Inflammatory macrophage treated with lipopolysaccharide for 4 hours (primary cell): ENCODE measurements at places on chromosomes 7 and 10.

DNA sequence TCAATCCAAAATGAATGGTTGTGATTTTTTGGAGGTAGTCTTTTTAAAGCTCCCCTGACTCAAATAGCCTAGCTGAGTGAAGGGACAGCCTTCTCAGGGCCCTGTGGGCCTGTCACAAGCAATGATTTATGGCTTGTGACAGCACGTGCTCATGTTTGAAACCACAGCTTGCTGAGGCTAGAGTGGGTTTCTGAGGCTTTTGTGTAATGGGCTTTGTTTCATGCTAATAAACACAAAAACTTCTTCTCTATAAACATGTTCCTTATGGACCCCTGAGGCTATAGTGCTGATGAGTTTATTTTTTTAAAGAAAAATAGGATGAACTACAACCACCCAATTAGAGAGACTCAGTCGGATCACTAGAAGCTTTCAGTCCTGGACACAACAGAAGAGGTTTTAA is 36.1 kb upstream of the BET1 start:
- DNase-seq = no peak

- no peak for DNase-seq
Observed at GRCh38 chr7:46554688-46555422, 633.8 kb upstream of the IGFBP3 start.

- DNase-seq = no peak
Observed at GRCh38 chr10:18144928-18145327, 4.7 kb downstream of the CACNB2 start.

DNA sequence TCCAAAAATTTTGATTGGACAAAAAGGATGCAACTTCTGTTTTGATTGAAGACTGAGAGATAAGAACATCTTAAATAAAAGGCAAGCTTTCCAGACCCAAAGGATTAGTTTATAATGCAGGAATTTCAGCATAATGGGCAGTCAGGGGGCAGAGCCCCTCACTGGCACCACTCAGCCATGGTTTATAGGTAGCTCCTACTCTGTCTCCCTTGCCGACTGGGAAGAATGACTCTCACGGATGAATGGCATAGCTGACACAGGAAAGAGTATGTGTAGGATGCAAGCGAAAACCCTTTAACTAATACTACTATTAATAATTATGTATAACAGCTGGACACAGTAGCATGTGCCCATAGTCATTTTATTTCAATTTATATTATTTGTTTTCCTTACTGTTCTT is 53.3 kb downstream of the GALNT11 start:
- DNase-seq = no peak

GRCh38 chr7:39027491-39027890 is 49.8 kb downstream of the POU6F2 start:
- no peak for DNase-seq

DNA sequence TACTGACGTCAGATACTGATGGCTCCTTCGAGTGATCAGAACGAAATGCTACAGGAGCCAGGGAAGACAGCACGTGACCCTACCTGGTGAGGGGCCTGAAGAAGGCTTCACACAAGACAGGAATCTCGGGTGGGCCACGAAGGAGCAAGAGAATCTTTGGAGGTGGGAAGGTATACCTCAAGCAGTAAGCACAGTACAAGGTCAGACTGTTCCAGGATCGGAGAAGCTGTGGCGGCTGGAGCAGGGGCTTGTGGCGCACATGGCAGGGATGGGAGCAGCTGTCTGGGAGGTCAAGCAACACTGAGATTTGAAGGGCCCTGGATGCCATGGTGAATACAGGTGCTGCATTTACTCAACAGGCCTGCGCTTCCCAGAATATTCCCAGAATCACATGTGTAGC is 45.4 kb downstream of the C10orf143 start:
- no peak for DNase-seq

DNA sequence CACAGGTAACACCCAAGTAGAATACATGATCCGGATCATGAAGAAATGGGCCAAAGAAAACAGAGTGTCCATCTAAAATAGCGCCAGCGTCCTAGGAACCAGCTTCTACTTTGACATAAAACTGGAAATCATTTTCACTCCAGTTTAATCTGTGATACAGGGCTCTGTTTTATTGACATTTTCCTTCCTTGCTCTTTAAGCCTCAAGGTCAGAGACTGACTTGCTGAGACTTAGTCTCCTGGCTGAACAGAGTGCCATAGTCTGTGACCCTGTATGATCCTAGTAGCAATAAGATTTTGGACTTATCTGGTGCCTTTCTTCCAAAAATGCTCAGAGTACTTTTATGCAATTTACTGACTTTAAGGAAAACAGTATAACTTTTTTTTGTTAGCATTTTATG is 41.7 kb upstream of the UBN2 start:
- no peak for DNase-seq

DNA sequence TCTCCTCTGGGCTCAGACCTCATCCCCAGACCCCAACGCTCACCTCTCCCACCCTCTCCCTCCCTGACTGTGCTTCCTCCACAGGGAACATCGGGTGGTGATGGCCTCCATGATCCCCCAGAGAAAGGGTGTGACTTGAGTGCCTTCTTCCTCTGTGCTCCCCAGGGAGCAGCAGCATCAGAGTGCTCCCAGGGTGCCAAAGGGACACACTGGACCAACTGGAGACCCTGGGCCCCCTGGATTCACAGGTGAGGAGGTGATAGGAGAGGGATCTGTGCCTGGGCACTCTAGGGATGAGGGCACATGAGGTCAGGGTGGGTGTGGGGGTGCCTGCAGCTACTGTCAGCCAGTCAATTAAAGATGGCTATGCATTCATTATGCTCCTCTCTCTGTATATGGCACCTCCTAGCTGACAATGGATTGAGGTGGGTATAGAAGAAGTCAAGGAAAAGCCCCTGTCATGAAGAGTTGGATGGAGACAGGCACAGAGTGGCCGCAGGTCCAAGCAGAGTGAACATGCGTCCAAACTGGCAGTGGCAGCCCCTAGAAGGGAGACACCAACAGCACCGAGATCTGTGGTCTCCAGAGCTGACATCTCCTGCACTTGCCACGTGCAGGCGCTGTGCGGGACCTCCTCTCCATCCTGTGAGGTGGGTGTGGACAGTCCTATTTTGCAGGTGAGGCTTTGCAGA is 15.5 kb upstream of the VOPP1 start:
- no peak for DNase-seq

DNA sequence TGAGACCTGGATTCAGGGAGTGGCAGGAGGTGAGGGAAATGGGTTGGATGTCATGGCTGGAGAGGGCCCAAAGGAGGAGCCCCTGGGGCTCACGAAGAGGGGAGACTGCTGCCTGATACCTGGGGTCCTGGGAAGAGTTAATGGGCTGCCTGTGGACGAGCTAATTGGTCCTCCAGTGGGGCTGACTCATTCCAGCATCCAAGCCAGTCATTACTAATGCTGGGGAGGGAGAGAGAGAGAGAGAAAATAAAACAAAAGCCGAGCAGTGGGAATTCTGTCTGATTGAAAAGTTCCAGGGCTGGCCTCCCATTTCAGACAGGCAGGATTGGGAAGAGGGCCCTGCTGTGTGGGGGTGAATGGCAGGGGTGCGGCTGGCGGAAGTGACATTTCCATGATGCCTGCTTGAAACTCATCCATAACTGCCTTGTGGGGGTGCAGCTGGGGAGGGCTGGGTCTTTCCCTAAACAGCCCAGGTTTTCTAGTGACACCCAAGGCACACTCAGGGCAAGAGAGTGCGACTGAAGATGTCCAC is 297.8 kb downstream of the RPS24 start:
- DNase-seq = no peak

DNA sequence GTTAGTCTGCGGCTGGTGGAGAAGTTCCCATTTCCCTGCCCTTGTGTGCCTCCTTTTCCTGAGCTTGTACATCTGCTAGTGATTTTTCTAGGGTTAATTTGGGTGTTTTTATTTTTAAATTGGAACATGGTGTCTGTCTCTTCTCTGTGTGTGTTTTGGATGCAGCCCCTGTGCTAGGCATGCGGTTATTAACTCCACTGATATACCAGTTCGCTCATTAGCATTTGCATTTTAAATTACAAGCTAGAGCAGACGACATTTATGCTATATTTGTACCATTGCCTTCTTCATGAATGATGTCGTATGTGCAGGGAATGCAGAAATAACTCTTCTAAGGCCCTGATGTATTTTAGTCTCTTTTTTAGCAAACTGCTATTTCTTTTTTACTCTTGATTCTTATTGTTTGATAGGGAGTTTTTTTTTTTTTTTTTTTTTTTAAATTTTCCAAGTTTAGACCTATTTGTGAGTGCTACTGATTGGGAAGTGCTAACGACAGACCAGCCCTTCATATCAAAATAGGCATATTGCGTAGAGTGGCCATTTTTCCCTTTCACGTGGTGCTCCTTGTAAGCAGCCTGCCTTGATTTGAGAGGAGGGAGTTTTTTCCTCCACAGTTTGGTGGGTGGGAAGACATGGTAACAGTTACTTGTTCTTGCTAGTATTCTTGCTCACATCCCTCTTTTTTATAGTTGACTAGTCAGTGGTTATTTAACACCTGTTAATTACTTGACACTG is 89.6 kb downstream of the LRRC4 start:
- DNase-seq = no peak

DNA sequence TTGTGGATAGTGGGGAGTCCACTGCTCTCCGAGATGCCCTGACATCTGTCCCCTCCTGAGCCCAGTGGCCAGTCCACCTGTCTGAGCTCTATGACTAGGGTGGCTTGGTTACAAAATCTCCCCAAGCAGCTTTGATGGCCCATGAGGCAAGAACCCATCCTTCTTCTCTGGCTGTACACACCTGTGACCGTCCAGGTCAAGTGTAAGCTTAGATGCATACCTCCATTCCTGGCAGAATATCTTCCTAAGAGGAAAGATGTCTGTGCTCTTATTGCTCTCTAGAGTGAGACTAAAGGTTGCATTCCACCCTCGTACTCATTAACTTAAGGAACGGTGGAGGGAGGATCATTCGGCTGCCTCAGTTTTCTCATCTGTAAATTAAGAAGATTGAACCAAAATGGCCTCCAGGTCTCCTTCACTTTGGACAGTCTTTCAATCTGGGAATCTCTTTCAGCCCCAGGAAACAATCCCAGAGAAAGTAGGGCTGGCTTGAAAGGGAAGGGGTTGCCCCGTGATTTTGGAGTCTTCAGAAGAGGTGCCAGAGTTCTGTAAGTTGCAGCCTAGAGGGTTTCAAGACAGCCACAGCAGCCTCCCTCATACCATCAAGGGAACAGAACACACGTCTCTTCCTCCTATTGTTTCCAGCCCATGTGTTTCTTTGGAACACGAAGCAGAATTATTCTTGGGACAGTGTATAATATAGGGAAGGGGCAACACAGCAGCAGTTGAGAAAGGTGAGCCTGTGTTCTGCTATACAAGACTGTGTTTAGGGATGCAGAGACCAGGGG is 5.5 kb downstream of the HOXA4 start:
- DNase-seq = no peak

DNA sequence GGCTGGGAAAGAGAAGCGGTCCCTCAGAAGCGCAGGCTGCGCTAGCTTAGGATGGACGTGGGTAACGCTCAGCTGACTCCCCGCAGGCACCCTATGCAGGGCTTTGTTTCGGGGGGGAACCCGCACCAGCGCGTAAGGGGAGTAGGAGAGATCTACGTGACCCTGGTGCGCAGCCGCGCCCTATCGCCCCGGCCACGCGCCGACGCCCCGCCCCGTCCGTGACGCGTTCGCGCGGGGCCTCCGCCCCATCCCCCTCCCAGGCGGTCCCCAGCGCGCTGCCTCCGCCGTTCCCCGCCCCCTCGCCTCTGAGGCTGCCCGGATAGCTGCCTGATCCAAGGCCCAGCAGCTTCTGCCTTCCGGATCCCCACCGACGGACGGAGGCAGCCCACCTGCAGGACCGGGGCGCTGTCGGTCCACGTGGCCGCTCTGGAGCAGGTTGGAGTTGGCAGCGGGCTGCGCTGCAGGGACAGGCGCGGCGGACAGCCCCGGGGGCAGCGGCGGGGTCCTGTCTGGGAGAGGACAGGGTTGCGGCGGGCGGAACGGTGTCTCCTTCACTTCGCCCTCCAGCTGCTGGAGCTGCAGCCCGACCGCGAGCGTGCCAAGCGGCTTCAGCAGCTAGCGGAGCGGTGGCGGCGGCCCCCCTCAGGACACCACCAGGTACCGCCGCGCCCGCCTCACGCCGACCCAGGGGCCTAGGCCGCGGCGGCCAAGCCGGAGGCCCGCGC is at the start of gene VDAC2:
Gene VDAC2, plus strand, starts transcription at position 515 of the 725 bp plus-strand sequence. CDS start 363 bp downstream, outside the sequence.
- peak; percentile 89 for DNase-seq

DNA sequence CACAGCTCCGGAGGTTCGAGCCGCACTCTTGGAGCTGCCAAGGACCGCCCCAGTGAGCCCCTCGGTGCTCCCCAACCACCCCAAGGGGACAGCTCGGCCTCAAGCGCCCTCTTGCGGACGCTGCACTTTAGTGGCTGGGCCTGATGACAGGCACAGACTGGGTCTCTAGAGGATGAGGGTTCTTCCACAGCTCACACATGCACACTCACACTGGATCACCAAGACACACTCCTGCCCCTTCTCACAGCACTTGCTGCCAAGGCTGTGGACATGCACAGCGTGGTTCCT is 2.1 kb downstream of the RET start:
- peak; percentile 14 for DNase-seq

GRCh38 chr7:69166979-69167516 is 431.2 kb upstream of the AUTS2 start:
- DNase-seq = no peak

DNA sequence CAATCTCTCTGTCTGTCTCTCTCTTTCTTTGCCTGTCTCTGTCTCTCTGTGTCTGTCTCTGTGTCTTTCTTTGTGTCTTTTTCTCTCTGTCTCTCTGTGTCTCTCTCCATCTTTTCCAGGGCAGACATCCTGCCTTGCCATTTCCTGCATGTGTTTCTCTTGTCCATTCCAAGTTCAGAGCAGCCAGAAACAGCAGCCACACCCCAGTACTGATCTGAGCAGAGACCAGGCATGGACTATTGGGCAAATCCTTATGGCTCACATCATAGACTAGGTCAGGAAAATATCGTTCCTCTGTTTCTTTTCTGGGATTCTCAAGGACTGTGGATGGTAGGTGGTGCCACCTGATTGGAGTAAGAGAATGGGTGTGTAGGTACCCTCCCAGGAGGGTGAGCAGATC is 95.8 kb downstream of the RAMP3 start:
- no peak for DNase-seq

- peak; percentile 94 for DNase-seq
Observed at GRCh38 chr10:17229016-17229716, 1.1 kb downstream of the VIM start.

GRCh38 chr10:1299041-1299726 is 243.0 kb downstream of the WDR37 start:
- no peak for DNase-seq

DNA sequence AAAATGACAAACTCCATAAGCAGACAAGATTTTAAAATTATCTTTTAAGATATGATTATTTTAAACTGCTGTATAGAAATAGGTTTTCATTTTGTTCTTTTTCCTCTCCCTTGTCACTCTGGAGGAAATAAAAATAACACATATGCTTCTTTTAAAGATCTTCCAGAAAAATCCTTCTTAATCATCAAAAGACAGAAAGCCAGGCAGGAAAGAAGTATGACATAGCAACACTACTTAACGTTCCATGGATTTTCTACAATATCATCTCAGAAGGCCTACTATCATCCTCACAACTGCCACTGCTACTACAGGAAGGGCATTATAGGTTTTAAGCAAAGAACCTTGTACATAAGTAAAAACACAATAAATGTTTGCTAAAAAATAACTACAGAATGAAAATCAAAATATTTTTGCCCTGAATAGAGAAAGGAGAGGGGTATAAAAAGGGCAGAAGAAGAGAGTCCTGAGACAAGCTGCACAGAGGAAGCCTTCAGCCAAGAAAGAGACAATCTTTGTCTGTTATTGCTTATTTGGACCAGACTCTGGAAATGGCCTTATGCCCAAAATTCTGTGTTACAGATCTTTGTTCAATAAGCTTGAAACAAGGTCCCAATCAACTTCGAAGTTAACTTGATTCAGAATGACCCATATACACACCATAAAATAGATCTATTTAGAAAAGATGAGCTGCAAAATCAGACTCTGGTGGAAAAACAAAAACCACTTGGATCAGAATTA is 67.8 kb downstream of the ABI1 start:
- DNase-seq = no peak
